ENCODE measurements at places on chromosomes 4 and X.

DNA sequence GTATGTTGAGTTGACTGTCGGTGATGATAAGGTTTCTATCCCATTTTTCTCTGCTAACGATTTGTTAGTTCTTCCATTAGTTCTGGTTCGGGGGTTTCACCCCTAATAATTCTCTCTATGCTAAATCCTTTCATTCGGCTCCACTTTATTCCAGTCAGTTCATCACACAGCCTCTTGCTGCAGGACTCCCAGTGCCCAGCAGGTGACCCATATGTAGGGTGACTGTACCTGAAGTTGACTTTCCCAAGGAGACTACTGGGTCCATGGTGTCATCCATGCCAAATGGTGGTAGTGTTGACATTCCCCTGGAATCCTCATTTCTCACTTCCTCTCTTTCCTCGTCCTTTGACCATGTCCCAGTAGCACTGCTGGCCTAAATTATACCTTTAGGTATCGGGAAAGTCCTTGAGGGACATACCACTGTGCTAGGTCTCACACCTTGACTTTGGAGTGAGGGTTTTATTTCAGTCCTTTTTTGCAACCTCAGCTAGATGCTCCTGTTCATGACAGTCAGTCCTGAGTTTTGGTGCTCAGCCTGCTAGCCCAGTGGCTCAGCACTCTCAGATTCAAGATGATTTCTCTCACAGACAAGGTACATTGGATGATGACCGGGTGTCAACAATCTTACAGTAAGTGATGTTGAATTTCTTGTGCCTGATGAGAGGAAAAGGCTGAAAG, 105.1 kb upstream of the ARHGAP24 start:
- no peak for DNase-seq

- DNase-seq = no peak
Observed at GRCh38 chr4:159414305-159414704, 311.4 kb downstream of the RAPGEF2 start.

- DNase-seq = no peak
Observed at GRCh38 chr4:117847849-117848248, 186.4 kb upstream of the NDST3 start.

- peak; percentile 23 for DNase-seq
Observed at GRCh38 chr4:1309261-1310010, 19.7 kb downstream of the MAEA start.

DNA sequence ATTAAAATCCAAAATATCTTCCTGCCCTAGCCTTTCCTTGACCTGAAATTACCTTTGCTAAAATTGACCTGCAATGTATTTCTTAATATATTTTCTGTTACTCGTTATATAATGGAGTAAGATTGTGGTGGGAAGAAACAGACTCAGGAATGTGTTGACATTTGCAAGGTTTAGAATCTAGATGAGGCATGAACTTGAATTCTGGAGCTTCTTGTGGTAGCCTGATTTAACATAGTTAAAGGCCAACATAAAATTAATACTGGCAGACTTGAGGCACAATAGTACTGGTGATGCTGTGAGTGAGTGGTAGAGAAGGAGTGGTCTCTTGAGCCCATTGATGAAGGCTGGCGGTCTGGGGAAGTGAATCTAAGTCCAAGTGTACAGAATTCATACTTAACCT, 197.9 kb upstream of the SPRY1 start:
- DNase-seq = no peak

- DNase-seq = no peak
Observed at GRCh38 chr4:85448906-85449890, 25.8 kb upstream of the ARHGAP24 start.

GRCh38 chr4:4730249-4730648, 129.2 kb upstream of the MSX1 start:
- no peak for DNase-seq

DNA sequence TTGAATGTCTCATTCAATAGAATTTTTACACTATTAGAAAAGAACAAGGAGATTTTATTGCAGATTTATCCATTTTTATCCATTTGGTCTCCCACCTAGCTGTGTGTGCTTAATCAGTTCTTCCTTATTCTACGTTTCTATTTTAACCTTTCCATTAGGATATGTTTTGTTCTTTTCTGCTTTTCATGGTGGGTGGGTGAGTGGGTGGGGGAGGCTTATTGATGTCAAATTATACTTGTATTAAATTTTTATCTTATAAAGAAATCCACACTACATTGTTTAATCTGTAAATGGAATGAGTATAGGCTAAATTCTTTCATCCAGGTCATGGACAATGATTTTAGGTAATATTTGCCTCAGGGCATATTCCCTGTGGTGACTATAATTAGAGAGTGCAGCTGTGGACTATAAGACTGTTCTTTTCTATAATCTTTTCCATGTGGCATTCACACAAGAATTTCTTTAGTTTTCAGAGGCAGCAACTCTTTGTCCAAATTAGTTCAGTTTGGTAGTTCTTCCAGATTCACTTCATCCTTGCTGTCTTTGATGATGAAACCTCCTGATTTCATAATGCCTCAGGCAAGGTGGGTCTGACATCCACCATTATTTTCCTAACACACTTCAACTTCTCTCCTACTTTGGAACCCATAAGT, 2451.8 kb downstream of the PCDH7 start:
- no peak for DNase-seq

DNA sequence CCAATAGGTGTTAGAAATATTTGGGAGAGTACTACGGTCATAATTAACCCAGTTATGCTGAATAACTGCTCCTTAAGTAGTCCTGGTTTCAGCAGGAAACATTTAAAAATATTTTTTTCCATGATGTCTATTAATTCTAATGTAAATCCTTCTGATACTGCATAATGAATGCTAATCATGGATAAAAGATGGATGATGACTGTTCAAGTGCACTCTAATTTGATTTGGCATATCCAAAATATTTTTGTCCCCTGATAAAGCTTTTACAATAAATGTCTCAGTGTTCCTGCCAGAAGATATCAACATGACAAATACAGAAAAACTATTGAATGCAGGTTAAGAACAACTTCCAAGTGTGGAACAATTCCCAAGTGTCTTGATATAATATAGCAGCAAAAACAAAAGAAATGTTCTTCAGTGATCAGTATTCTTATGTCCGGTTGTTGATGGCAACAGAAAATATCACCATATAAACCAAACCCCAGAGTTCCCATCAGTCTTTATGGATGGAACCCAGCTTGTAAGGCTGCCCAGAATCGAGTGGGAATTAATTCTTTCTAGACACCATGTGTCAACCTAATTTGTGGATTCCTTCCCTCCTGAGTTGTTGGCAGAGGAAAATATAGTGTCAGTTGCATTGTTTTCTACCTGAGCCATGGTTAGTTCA, 205.4 kb upstream of the GK2 start:
- DNase-seq = no peak

DNA sequence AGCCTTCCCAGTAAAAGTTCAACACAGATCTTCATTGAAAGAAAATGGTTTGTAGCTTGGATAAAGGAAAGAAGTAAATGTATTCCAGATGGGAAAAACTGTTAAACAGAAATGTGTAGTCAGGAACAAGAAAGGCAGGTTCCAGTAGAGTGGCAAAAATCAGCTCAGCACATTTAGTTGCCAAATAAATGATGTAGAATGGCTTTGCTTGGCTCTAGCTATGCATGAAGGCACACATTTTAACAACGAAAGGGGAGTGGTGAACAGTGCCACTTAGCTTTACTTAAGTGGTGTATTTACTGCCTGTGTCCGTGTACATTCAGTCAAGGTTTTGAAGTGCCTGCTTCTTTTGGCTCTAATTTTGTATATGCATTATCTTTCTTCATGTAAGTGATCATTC, 644.5 kb upstream of the ATOH1 start:
- DNase-seq = no peak

- no peak for DNase-seq
Observed at GRCh38 chr4:38409852-38410251, 254.1 kb upstream of the KLF3 start.

- DNase-seq = no peak
Observed at GRCh38 chr4:75633846-75634245, 3.5 kb upstream of the CDKL2 start.

All from stimulated activated CD4-positive, alpha-beta T cell treated with anti-CD3 and anti-CD28 coated beads, Interleukin-1b, Interleukin-23, amount 100 ng/mL, for 1 hour (primary cell).